CD8-positive, alpha-beta memory T cell (primary cell): ENCODE measurements at places on chromosomes 4 and X.
A peak's percentile ranks its signal among the peaks of the same experiment; 100 is the strongest.

DNA sequence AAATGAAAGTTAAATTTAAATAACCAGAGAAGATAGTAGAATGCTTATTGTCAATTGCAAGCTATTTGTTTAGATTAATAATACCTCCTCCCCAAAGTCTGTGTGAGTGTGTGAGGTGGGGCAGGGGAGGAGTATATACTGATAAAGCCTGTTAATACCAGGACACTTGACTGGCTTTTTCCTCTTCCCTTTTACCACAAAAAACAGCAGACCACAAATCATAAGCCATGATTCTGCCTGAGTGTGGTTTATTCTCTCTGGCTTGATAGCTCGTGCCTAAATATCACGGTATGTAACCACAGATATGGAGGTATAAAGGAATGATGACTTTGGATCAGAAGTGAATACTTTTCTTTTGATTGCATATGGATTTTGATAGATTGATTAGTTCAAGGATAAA is 21.9 kb upstream of the SCRG1 start:
- DNase-seq = no peak

- no peak for DNase-seq
Observed at GRCh38 chrX:153999359-154000037, 20.2 kb downstream of the IRAK1 start.

- DNase-seq = no peak
Observed at GRCh38 chr4:122512430-122512829, 55.9 kb upstream of the IL2 start.

- DNase-seq = no peak
Observed at GRCh38 chrX:111348429-111348828, 63.6 kb downstream of the DCX start.

GRCh38 chr4:25347971-25348370 is 29.1 kb upstream of the ANAPC4 start:
- DNase-seq = no peak

- no peak for DNase-seq
Observed at GRCh38 chr4:113101669-113102068, 52.2 kb downstream of the ANK2 start.

DNA sequence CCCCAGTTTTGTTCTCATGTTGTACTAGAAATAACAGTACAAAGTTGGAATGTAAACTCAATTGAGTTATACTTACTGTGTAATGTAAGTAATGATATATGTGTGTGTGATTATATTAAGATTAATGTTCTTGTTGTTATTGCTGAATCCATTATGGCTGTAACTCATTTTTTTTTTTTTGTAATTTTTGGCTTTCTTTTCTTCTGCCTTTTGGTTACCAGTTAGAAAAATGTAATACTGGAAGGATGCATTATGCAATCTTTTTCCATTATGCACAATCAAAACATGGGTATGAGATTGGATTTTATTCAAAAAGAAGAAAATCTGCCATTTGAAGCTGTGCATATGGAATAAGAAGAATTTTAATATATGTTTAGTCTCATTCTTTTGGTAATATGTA is 34.0 kb downstream of the BANK1 start:
- no peak for DNase-seq

DNA sequence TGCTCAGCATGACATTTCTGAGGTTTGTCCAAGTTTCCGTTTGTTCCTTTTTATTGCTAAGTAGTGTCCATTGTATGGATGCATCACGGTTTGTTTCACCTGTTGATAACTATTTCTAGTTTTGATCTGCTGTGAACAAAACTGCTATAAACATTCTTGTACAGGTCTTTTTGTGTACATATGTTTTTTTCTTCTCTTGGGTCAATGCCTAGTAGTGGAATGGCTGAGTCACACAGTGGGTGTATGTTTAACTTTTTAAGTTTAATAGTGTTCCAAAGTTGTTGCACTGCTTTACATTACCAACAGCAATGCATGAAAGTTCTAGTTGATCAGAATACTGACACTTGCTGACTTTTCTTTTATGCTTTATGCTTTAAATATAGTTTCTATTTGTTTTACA is 76.7 kb downstream of the MAOB start:
- DNase-seq = no peak

DNA sequence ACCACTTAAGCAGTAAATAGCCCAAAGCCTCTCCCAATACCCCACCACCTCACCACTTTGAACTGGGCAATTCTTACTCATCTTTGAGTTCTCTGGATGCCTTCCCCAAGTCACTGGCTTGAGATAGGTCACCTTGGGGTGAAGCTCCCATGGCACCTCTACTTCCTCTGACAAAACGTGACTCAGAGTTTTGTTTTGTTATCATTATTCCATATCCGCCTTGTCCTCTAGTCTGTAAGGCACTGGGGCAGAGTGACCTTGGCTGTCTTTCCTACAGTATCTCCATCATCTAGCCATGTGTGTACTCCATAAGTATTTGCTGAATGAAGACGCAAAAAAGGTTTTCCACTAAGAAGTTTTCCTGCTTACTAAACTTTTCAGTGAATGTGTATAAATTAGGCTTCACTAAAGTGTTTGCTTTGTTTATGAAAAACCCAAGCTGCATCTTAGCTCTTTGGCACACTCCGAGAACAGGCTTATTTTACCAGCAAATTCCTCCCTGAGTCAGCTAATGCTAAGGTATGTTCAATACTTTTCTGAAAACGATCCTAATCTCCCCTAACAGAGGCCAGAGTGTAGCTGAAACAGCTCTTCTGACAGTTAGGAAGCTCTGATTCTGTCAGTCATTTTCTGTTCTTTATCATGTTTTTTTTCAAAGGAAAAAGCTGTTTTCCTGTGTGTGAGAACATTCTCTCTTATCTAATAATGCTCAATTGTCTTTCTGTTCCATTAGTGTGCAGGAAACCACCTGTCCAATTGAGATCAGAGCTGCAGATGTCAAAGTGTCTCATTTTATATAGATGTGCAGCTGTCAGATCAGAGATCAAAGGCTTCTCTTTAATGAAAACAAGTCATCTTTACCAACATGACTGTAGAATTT is 30.2 kb upstream of the TSPAN5 start:
- no peak for DNase-seq

GRCh38 chr4:137961051-137961438 is 281.1 kb downstream of the SLC7A11 start:
- DNase-seq = no peak

- peak; percentile 64 for DNase-seq
Observed at GRCh38 chrX:64975989-64976672, at the start of gene ZC4H2. TSS of gene ZC4H2 (minus strand) at chrX:64976450. CDS start at chrX:64976377, 73 bp downstream.

DNA sequence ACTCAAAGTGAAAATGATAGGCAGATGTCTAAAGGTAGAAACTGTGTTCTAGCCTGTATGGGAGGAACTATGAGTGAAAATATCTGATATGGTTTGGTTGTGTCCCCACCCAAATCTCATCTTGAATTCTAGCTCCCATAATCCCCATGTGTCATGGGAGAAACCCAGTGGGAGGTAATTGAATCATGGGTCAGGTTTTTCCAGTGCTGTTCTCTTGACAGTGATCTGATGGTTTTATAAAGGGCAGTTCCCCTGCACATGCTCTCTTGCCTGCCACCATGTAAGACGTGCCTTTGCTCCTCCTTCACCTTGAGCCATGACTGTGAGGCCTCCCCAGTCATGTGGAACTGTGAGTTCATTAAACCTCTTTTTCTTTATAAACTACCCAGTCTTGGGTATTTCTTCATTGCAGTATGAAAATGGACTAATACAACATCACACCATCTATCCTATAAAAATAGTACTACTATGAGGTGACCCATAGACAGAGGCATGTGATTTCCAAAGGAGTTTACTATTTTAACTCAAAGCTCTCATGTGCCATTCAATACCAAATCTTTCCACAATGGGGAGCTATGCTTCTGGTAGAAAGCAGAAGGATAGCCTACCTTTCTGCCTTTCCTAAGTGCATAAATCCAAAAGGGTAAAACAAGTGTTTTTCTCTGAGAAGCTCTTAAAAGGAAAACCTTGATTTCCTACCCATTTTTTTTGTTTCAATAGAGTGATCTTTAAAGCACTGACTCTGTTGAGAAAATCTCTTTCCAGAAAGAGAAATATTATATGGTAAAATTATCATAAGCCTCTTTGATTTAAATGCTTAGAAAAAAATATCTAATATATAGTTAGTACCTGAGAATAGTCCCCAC is 38.8 kb downstream of the SEC31A start:
- peak; percentile 14 for DNase-seq

- no peak for DNase-seq
Observed at GRCh38 chr4:152901205-152901604, 34.9 kb upstream of the FHDC1 start.

DNA sequence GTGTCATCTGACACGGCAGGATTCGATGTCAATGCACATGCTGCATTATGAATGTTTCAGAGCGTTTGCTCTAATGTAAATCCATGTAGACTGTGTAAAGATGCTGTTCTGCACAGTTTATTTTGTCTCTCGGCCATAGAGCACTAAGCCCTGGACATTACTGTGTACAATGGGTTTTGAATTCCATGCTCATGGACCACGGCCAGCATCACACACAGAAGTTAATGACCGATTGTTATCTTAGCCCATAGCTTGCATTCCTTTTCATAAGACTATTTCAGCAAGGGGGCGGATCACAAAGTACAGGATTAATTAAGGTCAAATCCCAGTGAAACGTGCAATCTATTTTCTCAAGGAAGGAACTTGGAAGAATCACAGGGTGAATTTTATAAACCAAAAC is 286.1 kb upstream of the TENM3 start:
- DNase-seq = no peak

GRCh38 chr4:114384629-114385028 is 214.0 kb upstream of the UGT8 start:
- no peak for DNase-seq

GRCh38 chr4:40264497-40264896 is 67.7 kb downstream of the RHOH start:
- DNase-seq = no peak
